Pancreas (tissue), 10 donors: ENCODE measurements at places on chromosomes 12 and 14. TPM values are rescaled to one million over a fixed set of nuclear protein-coding genes. Genes with fewer than 3 reads are reported as not detected.

- H3K27ac ChIP-seq, result no peak overlapping the region
- peaks cover 10% of the 10 kb centered on the region for H3K4me1 ChIP-seq
- peak; percentile 77 for DNase-seq
- no peaks in the 10 kb centered on the region for H3K36me3 ChIP-seq
Measured at GRCh38 chr14:103730490-103731035, 15.0 kb downstream of the ZFYVE21 start.

ASCL1 gene
- not detected for total RNA-seq

SLC6A13 gene
- total RNA-seq, result not detected

- DNase-seq, result no peak
- H3K36me3 ChIP-seq, result no peaks in the 10 kb centered on the region
- H3K4me3 ChIP-seq, result no peak overlapping the region
- H3K27ac ChIP-seq, result no peak overlapping the region
Measured at GRCh38 chr14:51806026-51807023, 54.1 kb upstream of the GNG2 start.
